AG04450 (cell line): ENCODE measurements at places on chromosomes 4 and X.

GRCh38 chrX:43604753-43605152 is 51.3 kb upstream of the MAOA start:
- DNase-seq: no peak

GRCh38 chrX:134981910-134982309 is 8.9 kb upstream of the SMIM10 start:
- no peak for DNase-seq

- peak; percentile 26 for DNase-seq
Observed at GRCh38 chr4:74056858-74057562, 18.5 kb upstream of the CXCL3 start.

DNA sequence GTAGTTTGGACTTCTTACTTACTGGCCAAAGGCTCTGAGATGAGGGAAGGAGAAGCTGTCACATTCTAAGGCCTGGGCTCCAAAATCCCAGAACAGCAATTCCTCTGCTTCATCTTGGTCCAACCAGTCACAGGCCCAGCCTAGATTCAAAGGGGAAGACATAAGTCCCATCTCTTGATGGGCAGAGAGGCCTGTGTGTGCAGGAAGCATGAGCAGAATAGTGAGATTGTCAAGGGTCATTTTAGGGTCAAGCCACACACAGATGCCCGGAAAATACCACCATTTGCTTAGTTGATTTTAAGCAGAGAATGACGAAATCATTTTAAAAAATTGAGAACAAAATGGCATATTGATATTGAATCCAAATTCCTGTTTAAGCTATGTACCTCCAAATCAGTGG is 580.9 kb upstream of the ZFP42 start:
- DNase-seq: no peak

DNA sequence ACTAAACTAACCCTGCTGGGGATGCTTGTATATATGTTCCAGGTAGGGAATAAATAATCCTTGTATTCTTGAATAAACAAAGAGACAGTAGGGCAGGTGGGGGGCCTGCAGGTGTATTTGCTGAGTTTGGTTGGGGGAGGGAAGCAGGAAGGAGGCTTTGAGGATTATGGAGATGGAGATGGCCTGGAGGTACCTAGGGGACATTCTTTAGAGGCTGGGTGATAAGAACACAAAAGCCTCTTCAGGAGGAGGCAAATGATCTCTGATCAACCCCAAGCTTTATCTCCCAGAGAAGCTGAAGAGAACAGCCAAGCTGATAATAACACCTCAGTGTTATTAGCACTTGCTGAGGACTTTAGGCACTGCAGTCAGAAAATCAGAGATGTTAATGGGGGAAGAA is 187.7 kb downstream of the MGST2 start:
- no peak for DNase-seq

- no peak for DNase-seq
Observed at GRCh38 chr4:2085496-2085901, 26.4 kb downstream of the NAT8L start.

DNA sequence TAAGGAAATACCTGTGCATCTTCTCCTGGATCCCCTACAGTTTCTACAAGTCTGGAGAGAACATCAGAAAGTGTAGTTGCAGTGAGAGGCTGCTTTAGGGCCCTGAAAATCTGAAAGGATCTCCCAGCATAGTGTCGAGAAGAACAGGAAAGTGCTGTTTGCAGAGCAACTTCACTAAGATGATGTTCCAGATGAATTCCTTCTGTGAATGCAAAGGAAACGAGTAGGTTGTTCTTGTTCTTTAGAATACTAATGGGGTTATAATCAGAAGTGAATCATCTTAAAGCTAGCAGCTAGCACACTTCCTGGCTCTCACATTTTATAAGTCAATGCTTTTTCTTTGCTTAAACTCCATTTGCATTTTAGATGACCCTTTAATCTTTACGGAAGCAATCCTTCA is 53.7 kb downstream of the ZAR1 start:
- no peak for DNase-seq

DNA sequence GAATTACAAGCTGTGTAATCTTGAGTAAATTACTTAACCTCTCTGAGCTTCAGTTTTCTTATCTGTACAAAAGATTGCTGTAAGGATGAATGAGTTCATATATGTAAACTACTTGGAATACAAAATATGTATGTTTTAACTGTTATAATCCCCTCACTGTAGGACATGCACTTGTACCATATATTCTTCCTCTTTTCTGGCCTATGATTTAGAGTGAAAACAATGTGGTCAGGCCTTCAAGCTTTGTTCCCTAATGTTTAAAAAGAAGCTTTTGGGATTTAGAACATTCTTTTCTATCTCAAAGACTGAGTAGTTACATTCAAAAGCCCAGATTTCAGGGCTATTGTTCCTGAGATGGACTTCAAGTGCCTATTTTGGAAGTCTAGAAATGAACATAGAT is 26.7 kb upstream of the GPRIN3 start:
- DNase-seq: no peak

GRCh38 chr4:143273160-143273917 is 63.3 kb upstream of the GAB1 start:
- DNase-seq: no peak
